ENCODE measurements at places on chromosomes 6 and 20. TPM values are rescaled to one million over a fixed set of nuclear protein-coding genes. Genes with fewer than 3 reads are reported as not detected.

DNA sequence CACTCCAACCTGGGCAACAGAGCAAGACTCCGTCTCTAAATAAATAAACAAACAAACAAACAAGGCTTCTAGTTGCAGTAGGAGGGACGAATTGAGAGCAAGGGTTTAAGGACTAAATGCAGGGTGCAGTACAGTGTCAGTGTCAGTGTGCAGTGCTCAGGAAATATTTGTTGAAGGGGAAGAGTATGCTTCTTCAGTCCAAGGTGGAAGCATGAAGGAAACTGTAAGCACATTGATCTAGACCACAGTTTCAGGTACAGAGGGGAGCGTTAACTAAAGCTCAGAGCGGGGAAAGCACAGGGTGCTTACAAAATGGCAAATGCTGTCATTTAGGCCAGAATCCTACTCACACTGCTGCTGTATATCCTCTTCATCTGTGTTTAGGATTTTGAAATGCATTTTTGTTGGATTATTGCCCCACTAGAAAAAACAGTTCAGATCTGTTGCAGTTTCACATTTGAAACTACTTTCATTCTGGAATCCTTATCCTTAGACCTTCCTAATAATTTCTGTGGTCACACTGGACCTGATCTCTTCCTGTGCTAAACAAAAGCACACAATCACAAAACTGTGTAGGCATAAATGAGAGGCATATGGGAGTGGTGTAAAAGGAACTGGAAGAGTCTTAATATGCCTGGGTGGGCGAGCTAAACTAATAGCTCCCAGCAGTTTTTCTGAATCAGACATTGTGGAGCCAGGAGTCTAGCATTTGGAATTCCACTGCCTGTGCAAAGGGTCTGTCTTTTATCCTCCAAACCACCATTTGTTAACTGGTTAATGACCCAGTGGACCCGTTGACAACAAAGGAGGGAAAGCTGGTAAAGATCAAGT is 41.4 kb downstream of the CBFA2T2 start:
- no peak for DNase-seq

GRCh38 chr20:33838035-33838864 is 27.1 kb downstream of the CHMP4B start:
- no peak for DNase-seq

GRCh38 chr6:3163248-3163594 is 5.9 kb upstream of the TUBB2A start:
- no peak for DNase-seq

- DNase-seq, result no peak
Measured at GRCh38 chr20:46009816-46010215, 1.1 kb downstream of the MMP9 start.

GRCh38 chr6:107098436-107099307 is 16.6 kb downstream of the BEND3 start:
- DNase-seq, result no peak

DNA sequence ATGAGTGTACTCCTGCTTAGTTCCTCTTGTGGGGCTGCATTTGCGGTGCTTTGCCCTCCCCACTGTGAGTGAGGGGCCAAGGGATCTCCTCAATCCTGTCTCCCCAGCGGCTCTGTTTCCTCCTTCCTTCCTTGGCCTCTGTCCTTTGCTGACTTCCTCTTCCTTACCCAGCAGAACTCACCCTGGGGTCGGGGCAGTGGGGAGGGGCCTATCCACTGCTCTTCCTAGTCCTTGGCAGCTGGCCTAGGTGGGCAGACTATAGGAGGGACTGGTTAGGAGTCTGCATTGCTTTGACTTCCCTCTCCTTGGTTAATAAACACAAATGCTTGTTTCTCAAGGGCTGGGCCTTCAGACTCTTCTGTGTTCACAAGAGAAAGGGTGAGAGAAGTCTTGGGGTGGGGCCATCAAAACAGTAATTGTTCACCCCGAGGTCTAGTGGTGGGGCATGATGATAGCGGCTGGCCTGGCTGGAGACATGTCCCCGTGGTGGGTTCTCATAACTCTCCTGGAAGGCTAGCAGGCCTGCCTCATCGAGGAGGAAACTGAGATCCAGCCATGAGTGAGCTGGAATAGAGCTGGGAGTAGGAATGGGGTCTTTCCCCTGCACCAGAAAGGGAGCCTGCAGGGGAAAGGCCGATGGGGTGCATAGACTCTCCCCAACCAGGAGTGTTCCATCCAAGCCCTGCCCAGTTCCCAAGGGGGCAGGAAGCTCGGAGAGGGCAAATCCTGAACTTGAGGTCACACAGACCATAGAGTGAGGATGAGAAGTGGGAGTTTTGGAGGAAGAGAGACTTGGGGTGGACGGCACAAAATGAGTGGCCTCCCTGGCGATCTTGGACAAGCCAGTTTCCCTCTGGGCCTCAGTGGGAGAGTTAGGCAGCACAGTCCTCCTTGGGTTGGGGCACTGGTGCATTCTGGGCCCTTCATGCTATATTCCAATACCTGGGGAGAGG is 12.7 kb downstream of the FAM110A start:
- DNase-seq, result no peak

GRCh38 chr20:5745416-5746030 is 4.7 kb upstream of the SHLD1 start:
- DNase-seq, result no peak

- DNase-seq, result no peak
Measured at GRCh38 chr6:28401172-28401571, 1.6 kb upstream of the ZSCAN12 start.

DNA sequence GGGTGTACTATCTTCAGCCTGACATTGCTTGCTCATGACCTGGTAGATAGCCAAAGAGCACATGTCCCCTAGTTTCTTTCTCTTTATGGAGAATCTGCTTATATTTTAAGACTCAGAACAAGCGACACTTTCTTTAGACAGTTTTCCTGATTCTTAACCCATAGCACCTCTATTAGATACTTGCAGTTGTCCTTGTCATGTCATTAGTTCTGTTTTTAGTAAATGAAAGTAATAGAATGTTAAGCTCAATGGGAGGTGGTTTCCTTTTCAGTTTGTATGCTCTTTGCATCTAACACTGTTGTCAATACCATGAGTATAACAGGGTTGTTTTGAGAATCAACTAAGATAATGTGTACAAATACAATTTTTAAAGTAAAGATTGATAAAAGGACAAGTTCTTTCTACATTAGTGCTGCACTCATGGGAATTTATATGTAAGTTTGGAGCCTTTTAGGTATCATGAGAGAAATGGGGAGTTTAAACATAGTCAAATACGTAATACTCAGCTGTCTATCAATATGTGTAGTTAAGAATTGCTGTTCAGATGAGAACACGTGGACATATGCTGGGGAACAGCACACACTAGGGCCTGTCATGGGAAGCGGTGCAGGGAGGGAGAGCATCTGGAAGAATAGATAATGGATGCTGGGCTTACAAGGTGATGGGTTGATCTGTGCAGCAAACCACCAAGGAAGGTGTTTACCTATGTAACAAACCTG is 124.3 kb downstream of the GRM1 start:
- DNase-seq, result no peak

DNA sequence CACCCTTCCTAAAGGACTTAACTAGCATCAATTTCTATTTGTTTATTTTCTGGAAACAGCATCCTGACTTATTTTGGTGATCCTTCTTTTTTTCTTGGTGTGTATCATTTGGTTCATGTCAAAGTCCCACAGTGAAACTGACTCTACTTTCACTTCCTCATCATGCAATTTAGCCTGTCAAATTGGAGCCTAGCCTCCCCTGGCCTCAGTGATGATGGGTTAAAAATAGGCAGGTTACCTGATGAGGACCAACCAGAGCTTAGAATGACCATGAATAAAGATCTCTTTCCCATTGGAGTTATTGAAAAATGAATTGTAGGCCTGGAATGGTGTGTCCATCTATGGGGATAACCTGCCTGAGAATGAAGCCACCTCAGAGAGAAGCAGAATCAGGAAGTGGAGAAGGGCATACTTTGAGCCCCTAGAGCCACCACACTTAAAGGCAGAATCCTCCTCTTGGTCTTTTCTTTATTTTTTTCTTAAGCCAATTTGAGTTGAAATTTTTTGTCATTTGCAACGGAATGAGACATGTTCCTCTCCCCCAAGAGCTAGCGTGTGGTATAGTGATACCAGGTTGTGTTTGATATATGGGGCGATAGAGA is 105.6 kb downstream of the BTBD3 start:
- no peak for DNase-seq

- DNase-seq, result no peak
Measured at GRCh38 chr6:165920896-165921671, 246.6 kb downstream of the TBXT start.

DNA sequence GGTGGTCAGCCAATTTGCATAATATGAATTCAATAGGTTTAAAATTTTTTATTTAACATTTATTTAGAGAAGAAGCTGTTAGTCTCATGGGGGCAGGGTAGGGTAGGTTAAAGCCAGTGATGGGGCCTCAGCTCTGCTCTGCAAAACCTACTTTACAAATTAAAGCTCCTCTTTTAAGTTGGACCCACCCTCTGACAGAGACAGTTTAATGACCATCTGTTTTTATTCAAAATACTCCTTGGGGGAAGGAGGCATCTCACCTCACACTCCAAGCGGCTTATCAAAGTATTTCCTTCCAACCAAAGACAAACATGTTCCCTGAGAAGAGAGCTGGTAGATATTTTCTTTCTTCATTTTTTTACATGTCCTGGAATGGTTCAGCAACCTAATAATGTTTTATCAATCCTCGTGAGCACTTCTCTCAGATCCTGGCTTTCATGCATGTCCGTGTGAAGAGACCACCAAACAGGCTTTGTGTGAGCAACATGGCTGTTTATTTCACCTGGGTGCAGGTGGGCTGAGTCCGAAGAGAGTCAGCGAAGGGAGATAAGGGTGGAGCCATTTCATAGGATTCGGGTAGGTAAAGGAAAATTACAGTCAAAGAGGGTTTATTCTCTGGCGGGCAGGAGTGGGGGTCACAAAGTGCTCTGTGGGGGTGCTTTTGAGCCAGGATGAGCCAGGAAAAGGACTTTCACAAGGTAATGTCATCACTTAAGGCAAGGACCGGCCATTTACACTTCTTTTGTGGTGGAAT is 184.7 kb downstream of the GJA1 start:
- peak; percentile 76 for DNase-seq

- DNase-seq, result no peak
Measured at GRCh38 chr6:151101816-151102694, 137.7 kb upstream of the AKAP12 start.

- DNase-seq, result no peak
Measured at GRCh38 chr6:106518748-106519147, 110.5 kb downstream of the RTN4IP1 start.

DNA sequence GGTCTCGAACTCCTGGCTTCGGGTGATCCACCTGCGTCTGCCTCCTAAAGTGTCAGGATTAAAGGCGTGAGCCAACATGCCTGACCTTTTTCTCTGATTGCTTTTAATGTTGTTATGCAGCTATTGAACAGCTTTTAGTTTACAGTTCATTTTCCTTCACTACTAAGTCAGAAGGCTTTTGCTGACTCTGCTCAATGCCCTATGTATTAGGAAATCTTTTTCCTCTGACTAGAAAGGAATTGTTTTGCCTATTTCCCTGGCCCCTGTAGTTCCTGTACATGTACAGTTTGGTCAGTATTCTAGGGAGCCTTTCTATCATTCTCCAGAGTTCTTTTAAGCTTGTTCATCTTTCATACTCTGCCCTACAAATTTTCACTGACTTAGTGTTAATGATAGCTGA is 280.2 kb downstream of the CDKAL1 start:
- no peak for DNase-seq

DNA sequence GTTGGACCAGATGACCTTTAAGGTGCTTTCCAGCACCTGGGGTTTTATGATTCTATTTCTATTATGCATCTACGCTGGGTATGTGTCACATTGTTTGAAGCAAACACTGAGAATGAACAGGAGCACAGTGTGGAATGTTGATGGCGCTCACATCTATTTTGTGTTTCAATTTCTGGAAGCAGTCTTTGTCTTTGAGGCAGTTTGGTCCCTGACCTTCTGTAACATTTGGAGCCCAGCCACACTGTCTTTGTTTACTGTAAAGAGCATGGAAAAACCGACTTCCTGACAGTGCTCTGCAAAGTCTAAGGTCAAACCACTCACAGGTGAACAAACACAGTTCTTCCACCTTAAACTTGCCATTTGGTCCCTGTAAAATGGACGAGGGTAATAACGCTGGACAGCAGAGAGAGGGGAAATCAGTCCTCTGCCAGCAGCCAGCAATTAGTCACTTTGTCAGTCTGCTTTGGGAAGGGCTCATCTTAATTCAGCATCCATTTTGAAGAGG is 155.5 kb downstream of the PRL start:
- DNase-seq, result no peak

DNA sequence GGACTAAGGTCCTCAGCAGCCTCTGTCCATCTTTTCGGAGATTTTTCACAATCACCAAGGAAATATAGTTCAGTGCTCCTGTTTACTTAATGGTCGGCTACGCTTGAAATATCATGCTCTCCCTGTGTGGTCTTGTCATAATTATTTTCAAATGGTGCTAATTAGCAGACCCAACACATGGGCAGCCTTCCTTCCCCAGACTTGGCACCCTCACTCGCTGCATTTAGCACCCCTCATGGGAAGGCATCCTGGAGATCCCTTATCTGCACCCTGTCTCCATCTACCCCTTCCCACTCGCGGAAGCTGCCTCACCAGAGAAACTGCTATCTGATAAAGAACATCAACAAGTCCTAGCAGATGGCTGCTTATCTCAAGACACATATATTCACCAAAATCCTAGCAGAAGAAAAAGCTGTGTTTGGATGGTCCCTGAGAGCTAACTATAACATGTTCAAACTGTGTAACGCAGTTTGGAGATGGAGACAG is 131.0 kb upstream of the ESR1 start:
- no peak for DNase-seq

DNA sequence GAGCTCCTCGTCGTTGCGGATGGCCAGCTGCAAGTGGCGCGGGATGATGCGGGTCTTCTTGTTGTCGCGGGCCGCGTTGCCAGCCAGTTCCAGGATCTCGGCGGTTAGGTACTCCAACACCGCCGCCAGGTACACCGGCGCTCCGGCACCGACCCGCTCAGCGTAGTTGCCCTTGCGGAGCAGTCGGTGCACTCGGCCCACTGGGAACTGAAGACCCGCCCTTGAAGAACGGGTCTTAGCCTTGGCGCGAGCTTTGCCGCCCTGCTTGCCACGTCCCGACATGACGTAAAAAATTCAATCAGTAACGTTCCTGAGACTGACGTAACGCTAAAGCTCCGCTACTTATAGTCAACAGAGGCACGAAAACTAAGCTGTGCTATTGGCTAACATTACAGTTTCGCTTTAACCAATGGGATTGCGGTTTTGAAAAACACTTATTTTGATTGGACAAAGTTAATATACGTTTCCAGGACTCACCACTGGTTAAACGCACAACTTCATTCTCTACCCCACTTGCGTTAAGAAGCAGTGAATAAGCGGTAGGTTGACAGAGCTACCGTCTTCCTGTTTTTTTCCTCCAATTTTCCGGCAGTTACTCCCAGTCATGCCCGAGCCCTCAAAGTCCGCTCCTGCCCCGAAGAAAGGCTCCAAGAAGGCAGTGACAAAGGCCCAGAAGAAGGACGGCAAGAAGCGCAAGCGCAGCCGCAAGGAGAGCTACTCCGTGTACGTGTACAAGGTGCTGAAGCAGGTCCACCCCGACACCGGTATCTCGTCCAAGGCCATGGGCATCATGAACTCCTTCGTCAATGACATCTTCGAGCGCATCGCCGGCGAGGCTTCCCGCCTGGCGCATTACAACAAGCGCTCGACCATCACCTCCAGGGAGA is 73.9 kb downstream of the OR2B2 start:
- peak; percentile 99 for DNase-seq

PACRG gene
- total RNA-seq, result 1.7 TPM

PTGIS gene
- 29.0 TPM for total RNA-seq

TBC1D32 gene
- total RNA-seq, result 16.1 TPM

POLR1C gene
- 18.1 TPM for total RNA-seq

SLC22A16 gene
- total RNA-seq, result not detected

TRAPPC3L gene
- total RNA-seq, result not detected
